ENCODE measurements at places on chromosomes 2 and 18.

DNA sequence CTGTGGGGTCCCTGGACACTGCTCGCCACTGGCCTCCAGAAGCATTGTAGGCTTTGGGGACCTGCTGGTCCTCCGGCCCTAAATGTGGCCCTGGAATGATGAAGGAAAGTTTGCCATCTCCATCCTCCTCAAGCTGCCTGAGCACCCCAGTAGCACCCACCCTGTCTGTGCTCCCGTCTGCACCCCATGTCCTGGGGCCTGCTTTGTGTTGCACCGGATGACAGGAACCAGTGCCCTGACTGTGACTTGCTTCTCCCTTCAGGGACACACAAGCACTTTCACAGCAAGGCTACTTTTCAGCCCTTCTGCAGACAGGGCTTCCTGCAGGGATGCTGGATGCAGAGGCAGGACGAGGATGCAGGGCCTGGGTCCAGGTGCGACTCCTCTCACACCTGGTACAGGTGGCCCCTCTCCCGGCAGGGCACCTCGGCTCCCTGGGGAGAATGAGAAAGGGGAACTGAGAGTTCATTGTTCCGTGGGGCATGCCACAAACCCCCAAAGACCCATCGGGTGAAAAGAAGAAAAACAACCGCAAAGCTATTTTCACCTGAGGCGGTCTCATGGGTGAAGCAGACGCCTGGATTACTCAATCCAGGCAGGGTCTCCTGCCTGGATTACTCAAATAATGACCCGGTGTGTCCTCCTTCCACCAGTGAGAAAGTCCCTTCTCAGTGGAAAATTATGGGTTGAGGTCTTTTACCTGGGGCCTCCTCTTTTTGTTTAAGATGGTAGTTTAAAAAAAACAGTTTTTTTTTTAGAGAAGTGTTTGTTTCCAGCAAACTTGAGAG lies 74.9 kb downstream of the LONRF2 start:
- no peak for DNase-seq

- DNase-seq, result no peak
Measured at GRCh38 chr18:38322206-38322605, 756.6 kb upstream of the CELF4 start.

DNA sequence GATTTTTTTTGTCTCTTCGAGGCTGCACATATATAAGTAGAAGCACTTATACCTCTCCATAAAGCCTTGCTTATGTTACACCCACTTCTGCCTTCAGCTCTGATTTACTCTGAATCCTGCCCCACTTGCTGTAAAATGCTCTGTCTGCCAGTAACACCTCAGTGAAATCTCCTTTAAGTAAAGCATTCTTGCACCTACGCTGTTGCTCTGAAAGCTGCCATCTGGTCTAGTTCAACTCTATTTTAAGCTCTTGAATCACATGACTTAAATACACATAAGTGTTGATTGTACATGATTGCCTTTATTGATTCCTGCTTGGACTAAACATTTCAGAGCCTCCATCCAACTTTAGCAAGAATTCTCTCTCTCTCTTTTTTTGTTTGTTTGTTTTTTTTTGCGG lies 609.0 kb upstream of the CELF4 start:
- DNase-seq, result no peak

GRCh38 chr2:33391529-33392255 lies 84.8 kb upstream of the RASGRP3 start:
- DNase-seq, result no peak

GRCh38 chr2:236915186-236915585 lies 170.5 kb upstream of the COPS8 start:
- DNase-seq, result no peak

- peak; percentile 63 for DNase-seq
Measured at GRCh38 chr2:232292395-232293154, 86.0 kb upstream of the ALPP start.

DNA sequence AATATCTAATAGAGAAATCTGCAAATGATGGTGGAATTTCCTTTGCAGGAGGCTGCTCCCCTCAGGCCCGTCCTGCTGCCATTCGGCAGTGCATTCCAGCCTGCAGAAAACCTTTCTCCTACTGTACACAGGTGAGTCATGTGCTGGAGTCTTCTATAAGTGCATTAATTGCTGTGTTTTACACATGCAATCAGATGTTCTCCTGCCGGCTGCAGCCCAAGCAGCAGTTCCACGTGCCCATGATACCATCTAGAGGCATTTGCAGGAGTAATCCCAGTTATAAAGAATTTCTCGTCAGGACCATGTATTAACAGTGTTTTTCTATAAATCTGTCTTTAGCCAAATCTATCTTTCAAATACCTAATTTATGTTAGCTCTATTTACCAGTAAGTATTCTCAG lies 304.7 kb upstream of the HNMT start:
- DNase-seq, result peak; percentile 46

DNA sequence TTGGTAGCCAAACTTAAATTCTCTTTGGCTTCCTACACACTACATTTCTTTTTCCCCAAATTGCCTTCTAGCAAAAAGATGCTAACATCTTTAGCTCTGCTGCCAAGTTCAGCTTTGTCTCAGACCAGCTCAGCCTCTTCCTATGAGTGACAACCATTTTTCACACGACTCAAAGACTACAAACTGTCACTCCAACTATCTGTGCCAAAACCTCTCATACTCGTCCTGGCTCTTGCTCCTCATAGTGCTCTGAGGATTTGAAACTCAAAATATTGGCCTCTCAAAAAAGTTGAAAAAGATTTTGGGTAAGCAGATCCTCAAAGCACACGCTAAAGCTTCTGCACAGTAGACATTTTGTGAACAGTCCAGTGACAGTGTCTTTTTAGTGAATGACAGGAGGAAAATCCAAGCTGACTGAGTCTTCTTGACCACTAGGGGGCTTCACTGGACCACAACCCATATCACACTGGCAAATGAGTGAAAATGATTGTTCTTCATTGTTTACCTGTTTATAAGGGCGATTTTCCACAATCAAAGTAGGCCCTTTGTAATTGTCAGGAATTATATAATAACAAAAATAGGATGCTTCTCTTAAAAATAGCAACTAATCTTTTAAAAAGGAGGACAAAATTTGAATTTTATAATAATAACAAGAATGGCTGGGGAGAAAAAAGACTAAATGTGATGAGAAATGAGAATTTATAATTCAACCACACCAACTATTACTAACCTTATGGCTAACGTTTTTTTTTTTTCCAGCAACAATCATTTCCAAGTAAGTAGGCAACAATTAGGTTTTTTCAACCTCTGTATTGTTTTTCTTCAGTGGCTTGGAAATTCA lies 85.5 kb upstream of the PGAP1 start:
- DNase-seq, result peak; percentile 24
